Spinal cord (tissue), 10 donors: ENCODE measurements at places on chromosomes 16 and 17. TPM values are rescaled to one million over a fixed set of nuclear protein-coding genes. Genes with fewer than 3 reads are reported as not detected.
A peak's percentile ranks its signal among the peaks of the same experiment; 100 is the strongest.

Gene TMC6
- total RNA-seq, result 33.4 TPM

Gene GFAP
- 2,660 TPM for total RNA-seq

GRCh38 chr16:48158296-48158695 is 2.5 kb upstream of the ABCC12 start:
- DNase-seq, result no peak

DNA sequence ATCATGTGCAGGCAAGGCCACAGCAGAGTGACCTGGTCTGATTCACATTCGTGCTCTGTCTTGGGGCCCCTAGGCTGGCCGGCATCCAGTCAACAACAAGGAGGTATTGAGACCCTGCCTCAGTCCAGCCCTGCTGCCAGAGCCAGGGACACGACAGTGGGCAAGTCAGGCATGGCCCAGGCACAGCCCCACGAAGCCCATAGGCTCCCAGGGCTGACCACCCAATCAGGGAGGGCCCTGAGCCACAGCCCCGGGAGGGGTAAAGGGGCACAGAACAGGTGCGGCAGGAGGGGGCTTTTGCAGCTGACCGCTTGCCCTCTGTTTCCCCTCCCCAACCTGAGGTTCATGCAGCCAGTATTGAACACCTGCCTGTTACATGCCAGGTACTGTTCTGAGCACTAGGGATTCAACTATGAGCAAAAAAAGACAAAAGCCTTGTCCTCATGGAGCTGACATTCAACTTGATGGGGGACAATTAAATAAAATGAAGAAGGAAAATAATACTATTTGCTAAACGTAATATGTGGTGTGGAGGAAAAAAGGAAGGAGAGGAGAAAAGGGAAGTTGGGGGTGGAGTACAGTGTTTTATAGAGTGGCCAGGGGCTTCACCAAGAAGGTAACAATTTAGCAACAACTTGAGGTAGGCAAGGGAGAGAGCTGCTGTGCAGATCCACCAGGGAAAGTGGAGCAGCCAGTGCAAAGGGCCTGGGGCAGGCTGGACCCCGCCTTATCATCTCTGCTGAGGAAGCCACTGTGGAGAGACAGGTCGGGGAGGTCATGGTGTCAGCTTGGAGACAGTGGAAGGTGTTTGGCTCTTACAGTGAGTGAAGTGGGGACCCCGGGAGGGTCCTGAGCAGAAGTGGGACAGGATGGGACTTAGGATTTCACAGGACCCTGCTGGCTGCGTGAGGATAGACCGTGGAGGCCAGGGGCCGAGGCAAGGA is 6.1 kb downstream of the DRC3 start:
- DNase-seq, result no peak

DNA sequence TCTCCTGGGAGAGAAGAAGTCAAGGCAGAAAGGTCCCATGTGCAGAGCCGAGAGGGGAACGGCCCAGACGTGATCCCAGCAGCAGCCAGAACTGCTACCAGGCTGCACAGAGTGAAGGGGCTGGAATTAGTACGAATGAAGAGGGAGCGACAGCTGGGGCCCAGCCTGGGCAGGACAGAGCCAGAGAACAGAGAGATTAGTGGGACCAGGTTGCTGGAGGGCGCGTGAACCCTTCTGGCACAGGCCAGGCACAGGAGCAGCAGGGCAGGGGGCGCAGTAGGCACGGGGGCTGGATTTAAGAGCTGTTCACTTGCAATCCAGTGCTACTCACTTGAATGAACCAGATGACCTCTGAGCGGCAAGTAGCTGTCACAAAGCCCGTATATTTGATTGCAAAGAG is 66.9 kb downstream of the PLXDC1 start:
- DNase-seq, result no peak

DNA sequence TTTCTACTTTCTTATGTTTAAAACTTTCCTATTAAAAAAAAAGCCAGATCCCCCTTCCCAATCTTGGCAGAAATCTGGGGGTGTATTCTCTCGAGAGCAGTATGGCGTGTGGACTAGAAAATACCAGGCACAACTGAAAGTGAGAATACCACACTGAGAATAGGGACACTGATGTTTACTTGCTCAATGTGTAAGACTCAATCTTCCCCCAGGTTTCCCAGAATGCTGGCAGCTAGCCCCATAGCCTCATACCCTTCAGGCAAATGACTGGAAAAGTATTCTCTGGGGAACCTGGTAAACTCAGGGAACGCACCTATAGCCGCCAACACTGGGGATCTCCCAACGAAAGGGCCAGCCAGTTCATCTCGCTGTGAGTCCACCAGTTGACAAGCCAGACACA is 15.3 kb downstream of the ZZEF1 start:
- no peak for DNase-seq

GRCh38 chr16:49602976-49603310 is 229.3 kb downstream of the C16orf78 start:
- no peak for DNase-seq

DNA sequence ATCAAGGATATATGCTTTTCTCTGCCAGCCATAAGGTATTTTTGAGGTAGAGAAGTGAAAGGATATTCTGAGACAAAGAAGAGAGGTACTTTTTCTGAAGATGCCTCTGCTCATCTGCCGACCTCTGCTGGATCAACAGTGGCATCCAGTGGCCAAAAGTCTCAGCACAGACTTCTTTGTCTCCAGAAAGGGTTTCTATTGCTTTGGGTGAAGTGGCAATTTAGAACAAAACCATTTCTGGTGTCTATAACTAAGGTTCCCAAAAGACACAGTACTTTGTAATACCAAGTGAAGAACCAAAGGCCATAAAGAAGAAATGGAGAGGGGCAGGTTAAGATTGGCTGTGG is 155.2 kb upstream of the C17orf78 start:
- no peak for DNase-seq

GRCh38 chr16:24499193-24499814 is 40.1 kb upstream of the RBBP6 start:
- peak; percentile 62 for DNase-seq

Gene CDH11
- total RNA-seq, result 468 TPM

Gene SOX15
- 6.8 TPM for total RNA-seq

DNA sequence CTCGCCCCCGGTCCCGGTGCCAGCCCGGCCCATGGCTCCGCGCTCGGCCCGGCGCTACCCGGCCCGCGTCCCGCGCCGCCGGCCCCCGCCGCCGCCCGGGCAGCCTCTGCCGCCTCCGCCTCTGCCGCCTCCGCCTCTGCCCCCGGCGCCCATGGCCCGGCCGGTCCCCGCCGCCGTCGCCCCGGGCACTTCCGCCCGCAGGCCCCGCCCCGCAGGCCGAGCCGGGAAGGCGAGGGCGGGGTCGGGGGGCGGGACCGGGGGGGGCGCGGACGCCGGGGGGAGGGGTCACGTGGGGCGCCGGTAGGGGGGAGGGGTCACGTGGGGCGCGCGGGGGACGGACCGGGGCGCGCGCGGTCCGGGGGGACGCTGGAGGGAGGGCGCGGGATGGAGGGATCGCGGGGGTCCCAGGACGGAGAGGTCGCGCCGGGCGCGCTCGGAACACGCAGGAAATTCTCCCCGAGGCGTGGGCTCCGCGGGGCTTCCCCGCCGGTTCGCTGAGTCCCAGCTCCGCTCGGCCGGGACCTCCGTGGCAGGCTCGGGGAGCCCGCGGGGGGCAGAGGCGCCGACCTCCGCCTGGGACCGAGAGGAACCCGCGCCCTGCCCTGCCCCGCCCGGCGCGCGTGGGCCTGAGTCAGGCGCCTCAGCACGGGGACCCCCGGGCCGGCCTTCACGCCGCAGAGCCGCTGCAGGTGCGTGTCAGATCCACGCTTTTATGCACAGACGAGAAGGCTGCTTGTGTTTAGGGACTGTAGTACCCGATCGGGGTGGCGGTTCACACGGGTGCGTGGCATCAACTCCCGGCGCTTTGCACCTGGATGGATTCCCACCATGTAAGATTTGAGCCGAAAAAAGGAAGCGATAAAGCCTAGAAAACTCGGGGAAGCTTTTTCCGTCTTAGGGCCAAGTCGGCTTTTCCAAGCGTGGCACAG is at the start of gene PGAP6:
Gene PGAP6, minus strand, starts transcription at position 190 of the 929 bp plus-strand sequence. Its CDS starts 157 bp downstream, at position 33.
- DNase-seq, result no peak

Gene CMTM1
- total RNA-seq, result 8.9 TPM

GRCh38 chr17:28371245-28372202 is at the start of gene SARM1:
Gene SARM1 (plus strand): TSS chr17:28371694. CDS start chr17:28372033, 339 bp downstream.
- peak; percentile 75 for DNase-seq

Gene CNTROB
- total RNA-seq, result 14.4 TPM

DNA sequence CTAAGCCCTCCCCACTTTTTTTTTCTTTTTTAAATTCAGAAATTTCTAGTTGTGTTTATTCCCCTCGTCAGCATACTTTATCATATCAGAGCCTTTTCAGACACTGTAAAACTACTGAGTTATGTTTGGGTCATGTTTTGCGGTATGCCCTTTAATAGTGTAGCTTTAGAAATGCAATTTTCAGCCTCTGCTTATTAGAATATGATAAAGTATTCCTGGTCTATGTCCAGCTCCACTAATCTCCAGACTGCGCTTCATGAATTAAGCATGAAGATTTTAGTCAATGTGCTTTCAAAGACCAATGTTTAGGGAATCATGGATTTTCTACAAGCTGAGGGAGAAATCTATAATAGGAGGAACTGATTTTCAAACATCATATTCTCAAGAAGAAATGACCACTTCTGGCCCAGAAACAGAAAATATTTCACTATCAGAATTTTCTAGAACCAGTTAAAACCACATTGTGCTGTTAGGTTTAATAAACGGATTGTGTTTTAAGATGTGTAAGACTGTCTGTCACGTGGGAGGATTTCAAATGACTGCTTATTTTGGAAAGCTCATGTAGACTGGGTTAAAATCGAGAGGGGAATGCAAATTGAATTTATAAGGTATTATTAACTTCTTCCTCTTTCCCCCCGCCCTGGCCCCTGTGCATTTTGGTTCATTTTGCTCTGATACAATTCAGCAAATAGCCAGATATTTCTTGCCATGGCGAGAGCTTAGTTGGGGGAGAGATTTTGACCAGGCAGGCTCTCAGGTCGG is 498.5 kb downstream of the WWOX start:
- DNase-seq, result no peak

GRCh38 chr16:68993456-68993855 is 112.0 kb upstream of the HAS3 start:
- DNase-seq, result no peak

DNA sequence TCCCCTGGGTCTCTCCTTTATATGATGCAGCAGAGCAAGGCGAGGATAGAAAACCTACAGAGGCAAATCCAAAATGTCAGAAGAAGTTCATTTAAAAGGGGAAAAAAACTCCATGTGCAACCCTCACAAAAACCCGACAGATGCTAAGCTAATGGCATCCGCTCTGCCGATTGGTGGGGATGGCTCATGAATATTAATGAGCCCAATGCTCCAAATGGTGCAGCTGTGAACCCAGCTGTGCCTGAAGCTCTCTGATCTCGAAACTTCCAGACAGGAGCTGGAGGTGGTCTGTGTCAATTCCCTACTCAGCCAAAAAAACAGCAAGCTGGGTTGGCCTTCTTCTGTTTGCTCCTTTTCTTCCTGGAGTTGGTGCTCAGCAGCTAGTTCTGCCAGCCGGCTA is 15.5 kb downstream of the SNX11 start:
- no peak for DNase-seq

Gene KRTAP2-4
- total RNA-seq, result not detected

Gene TP53TG3C
- not detected for total RNA-seq

DNA sequence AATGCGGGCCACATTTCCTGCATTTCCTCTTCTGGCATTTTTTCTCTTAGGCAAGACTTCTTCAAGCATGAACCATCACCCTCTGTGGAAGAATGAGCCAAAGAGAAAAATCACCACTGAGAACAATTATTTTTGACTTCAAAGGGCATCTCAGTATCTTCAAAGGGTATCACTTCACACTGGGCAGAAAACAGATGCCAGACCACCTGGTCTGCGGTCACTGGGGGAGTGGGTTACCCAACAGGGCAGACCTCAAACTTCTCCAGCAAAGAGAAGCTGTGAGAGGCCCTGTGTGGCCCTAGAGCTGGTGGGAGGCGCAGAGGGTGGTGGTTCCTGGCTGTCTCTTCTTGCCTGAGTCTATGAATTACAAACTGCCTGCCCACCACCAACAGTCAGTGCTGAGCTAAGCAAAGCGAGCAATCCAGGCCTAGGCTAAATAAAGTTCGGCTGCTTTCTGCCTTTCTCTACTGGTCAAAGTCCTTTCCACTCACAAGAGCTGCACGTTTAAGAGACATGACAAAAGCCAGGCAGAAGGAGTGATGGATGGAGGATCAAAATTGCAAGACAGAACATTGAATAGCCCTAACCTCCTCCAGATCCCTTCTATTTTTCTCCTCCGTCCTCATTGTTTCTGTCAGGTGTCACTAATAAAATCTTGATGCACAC is 602.7 kb upstream of the CDH5 start:
- no peak for DNase-seq

GRCh38 chr16:66471716-66472393 is 44.8 kb downstream of the BEAN1 start:
- DNase-seq, result no peak

DNA sequence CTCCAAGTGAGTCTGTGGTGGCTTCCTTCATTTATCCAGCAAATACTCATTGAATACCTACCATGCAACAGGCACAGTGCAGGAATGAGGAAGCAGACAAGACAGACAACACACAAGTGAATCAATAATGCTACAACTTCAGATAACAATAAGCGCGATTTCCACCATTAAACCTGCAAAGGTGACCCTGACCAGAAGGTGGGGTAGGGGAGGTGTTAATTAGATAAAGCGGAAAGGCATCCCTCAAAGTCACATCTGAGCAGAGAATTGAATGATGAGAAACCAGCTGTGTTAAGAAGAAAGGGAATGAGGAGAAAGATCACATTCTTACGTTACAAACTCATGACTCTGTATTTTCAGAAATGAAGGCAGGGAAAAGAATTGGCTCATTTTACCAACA is 26.3 kb downstream of the ZZEF1 start:
- no peak for DNase-seq

GRCh38 chr17:1773696-1774181 is 11.9 kb downstream of the SERPINF1 start:
- no peak for DNase-seq

DNA sequence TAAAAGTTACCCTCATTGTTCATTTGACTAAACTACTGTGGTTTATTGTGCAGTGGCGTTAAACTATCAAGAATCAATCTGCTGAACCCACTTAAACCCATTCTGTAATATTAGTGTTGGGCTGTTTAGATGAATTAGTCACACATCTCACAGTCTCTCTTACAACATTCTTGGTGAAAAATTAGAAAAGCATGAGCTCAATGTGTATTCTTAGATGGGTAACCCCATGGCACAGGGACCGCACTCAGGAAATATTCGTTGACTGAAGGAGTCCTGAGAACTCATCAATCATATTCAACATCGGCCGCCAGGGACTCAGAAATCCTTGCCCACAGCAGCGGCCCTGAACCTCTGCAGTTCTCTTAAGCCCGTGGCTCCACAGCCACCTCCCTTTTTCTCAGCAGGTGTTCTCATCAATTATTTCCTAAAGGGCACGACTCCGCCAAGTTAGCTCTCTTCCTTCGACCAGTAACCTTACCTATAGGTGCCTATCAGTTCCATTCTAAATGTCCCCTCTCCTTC is 155.6 kb downstream of the STX8 start:
- DNase-seq, result no peak

Gene NEUROD2
- total RNA-seq, result 1.6 TPM
